Activated CD4-positive, alpha-beta T cell treated with anti-CD3 and anti-CD28 coated beads for 24 hours (primary cell): ENCODE measurements at places on chromosomes 2 and 18.

- DNase-seq, result no peak
Measured at GRCh38 chr2:10575609-10576280, 114.0 kb downstream of the NOL10 start.

DNA sequence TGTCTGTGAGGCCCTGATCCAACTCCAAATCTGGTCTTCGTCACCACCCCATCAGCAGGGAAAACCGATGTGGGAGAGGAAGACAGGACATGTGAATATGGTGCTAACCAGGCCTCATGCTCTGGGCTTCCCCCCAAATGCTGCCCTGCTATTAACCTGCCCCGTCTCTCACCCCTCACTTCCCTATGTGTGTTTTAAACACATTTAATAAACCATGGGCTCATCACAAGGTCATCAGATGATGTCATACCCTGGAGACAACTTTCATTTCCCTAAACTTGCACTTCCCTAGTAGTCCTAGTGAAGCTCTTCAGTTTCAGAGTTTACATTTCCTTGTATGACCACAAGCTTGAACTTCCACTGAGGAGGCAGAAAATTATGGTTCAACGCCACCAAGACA, 49.9 kb downstream of the CD8B2 start:
- no peak for DNase-seq

DNA sequence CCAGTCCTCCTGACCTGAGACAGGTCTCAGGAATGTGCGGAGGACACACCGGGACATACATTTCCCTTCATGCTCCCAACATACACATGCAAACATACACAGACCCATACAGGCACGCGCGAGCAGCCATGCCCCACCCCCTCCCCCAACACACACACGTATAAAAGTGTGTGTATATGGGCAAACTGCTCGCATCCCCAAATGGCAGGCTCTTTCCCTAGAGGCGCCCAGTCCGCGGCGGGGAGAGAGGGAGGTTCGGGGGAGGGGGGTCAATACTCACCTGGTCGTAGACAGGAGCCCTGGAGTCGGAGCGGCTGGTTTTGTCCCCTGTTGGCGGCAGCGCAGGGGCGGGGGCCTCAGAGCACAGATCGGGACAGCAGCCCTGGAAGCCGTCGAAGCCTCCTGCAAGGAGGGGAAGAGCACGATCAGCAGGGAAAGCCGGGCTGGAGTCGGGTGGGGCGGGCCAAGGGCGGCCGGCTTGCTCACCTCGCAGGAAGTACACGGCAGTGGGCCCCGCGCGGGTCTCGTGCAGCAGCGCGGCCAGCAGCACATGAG, 682 bp downstream of the DUSP2 start:
- DNase-seq, result peak; percentile 46

DNA sequence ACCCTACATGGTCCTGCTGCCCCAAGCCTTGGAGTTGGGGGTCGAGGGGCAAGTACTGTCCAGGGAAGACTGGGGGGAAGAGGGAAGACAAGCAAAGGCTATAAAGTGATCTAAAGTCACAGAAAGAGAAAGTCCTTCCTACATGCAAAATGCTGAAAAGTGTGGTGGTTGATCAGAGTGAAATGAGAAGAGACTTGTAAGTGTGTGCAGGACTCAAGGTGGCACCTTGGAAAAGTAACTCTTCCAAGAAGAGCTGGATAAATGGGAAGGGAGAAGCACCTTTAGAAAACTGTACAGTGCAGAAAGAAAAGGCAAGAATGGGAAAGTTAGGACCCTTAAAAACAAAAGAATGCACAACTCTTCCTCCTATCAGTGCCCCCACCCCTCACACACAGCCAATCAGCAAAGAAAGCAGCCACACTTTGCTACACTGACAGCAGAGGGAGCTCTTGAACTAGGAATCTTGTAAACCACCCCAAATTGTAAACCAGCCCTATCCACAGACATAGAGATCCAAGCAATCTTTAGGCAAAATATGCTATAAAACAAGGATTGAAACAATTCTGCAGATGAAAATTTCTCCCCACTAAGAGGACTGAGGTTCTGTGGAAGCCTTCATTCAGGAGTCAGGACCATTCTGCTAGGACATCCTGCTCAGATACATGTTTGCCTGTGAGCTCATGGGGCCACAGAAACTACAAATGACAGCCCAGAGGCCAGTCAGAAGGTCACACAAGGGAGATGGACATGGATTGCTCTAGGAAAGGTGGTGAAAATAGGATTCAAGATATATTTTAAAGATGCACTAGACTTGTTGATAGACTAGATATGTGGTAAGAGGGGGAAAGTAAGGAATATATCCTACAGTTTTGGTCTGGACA, 146.4 kb downstream of the FTCDNL1 start:
- DNase-seq, result peak; percentile 7

GRCh38 chr2:207692206-207693065, 19.0 kb upstream of the CCNYL1 start:
- no peak for DNase-seq

DNA sequence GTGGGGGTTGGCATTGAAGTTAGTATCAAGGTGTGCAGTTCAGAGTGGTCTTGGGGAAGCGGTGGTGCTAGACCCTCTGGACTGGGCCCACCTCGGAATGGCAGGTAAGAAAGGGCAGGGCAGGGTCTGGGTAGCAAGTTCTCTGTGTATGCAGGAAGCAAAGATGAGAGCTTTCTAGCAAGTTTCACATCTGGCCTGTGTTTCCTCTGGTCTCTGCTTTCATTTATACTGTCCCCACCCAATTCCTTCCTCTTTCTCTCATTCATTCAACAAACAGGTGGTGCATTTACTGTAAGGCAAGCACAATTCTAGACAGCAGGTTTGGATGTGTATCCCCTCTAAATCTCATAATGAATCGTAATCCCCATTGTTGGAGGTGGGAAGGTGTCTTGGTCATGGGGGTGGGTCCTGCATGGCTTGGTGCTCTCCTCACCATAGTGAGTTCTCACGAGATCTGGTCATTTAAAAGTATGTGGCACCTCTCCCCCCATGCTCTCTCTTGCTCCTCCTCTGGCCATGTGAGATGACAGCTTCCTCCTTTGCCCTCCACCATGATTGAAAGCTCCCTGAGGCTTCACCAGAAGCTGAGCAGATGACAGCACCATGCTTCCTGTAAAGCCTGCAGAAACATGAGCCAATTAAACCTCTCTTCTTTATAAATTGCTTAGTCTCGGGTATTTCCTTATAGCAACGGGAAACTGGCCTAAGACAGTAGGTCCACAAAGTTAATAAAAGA, 51.8 kb downstream of the PKDCC start:
- DNase-seq, result no peak

GRCh38 chr2:214079032-214079431, 331.8 kb upstream of the VWC2L start:
- no peak for DNase-seq

- DNase-seq, result no peak
Measured at GRCh38 chr2:48346124-48346536, 183.8 kb upstream of the STON1 start.

DNA sequence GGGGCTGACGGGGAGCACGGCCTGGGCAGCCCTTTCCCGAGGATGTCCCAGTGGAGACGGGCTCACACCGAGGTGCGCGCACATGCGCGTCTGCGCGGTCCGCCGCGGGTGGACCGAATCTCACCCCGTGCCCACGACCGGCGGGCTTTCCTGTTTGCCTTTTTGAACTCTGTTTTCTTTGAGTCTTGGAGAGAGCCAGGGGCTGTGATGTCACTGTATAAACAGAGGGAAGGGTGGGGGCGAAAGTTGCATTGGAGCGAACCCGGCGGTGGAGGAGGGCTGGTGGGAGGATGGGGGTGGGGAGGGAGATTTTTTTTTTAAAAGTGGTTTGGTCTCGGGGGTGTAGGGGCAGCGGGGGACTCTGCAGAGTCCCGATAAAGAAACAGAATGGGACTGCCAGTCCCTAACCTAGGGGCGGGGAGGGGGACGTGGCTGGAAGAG, 141.2 kb upstream of the CTAGE1 start:
- no peak for DNase-seq

GRCh38 chr2:199460101-199460671, 2.4 kb upstream of the SATB2 start:
- DNase-seq, result no peak

DNA sequence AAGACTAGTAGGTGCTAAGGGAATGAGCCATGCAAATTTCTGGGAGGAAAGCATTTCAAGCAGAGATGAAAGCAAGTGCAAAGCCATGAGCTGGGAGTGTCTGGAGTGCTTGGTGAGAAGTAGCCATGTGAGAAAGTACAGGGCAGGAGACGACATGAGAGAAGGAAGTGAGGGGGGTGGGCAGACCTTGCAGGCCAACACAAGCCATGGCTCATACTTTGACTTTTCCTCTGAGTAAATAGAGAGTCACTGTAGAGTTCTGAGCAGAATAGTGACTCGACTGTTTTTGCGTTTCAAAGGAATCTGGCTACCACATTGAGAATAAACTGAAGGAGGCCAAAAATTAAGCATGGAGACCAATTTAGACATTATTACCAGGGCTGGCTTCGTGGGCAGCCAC, 42.2 kb downstream of the SCN2A start:
- no peak for DNase-seq

DNA sequence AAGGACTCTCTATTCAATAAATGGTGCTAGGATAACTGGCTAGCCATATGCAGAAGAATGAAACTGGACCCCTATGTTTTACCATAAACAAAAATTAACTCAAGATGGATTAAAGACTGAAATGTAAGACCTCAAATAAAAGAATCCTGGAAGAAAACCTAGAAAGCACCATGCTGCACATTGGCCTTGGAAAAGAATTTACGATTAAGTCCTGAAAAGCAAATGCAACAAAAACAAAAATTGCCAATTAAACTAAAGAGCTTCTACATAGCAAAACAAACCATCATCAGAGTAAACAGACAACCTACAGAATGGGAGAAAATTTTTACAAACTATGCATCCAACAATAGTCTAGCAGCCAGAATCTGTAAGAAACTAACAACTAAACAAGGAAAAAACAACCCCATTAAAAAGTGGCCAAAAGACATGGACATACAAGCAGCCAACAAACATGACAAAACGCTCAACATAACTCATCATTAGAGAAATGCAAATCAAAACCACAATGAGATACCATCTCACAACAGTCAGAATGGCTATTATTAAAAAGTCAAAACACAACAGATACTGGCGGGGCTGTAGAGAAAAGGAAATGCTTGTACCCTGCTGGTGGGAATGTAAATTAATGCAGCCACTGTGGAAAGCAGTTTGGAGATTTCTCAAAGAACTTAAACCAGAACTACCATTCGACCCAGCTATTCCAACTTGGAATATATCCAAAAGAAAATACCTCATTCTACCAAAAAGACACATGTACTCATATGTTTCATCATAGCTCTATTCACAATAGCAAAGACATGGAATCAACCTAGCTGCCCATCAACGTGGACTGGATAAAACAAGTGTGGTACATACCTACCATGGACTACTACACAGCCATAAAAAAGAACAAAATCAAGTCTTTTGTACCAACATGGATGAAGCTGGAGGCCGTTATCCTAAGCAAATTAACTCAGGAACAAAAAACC, 30.6 kb downstream of the SEPTIN10 start:
- DNase-seq, result no peak

DNA sequence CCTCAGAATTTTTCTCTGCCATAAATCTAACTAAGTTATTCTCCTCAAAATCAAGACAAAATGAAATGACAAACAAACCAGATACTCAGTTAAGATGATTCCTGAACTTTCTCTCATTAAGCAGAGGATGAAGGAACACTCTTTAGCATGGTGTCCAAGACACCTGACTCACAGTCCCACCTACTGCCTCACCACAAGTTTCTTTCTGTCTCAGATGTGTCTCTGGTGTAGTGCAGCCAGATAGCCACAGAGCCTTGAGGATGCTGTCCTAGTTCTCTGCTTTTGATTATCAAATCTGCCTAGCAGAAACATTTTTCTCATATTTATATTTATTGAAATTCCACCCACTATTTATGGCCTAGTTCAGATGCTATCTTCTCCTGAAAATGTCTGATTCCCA, 103.6 kb upstream of the TMEM200C start:
- no peak for DNase-seq

GRCh38 chr2:146392186-146392585, 1452.6 kb upstream of the ACVR2A start:
- no peak for DNase-seq

GRCh38 chr2:105791229-105791628, 46.5 kb downstream of the NCK2 start:
- DNase-seq, result no peak

DNA sequence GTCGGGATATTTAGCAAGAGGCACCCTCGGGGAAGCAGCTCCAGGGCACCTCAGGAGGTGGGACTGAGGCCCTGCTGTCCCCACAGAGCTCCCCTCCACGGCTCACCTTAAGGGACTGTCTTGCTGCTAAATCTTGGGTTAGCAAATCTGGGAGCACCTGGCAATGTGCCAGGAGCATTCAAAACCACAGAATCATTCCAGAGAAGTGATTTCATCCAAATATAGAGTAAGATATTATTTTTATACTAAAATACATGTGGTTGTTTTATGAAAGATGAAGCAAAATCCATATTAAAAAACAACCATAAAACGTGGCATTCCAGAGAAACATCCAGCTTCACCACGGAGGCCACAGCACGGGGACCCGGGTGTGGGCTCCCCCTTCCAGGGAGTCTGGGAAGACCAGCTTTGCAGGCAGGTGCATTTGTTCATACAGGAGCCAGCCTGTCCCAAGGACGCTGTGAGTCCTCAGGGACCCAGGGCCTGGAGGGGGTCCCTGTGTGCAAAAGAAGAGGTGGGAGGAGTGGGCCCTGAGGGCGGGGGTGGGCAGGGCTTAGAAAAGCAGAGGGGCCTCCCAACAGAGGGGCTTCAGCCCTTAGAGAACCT, 16.3 kb downstream of the HS1BP3 start:
- DNase-seq, result no peak

DNA sequence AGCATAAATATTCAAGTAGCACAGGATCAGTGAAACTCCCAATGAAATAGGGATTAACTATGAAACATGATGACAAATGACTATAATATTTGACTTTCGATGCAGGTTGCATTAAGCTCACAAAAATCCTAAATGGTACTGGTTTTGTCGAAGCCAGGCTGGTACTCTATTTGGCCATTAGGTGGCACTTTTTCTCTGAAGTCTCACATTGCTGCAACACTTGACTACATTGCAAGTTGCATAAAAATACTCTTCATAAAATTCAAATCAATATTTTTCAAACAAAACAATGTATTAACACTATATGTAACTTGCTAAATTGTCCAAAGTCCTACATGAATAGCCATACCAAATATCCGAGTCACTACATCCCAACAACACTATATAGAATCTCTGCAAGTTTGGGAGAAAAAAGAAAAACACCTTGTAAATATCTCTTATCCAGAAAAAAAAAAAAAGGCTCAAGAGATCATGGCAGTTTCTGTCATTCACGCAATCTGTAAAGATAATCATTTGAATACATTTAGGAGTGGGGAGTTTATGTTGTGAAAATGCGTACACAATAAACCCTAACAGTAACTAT, 9.5 kb downstream of the RTTN start:
- no peak for DNase-seq
